Kidney epithelial cell (primary cell): ENCODE measurements at places on chromosomes 2 and 18.

DNA sequence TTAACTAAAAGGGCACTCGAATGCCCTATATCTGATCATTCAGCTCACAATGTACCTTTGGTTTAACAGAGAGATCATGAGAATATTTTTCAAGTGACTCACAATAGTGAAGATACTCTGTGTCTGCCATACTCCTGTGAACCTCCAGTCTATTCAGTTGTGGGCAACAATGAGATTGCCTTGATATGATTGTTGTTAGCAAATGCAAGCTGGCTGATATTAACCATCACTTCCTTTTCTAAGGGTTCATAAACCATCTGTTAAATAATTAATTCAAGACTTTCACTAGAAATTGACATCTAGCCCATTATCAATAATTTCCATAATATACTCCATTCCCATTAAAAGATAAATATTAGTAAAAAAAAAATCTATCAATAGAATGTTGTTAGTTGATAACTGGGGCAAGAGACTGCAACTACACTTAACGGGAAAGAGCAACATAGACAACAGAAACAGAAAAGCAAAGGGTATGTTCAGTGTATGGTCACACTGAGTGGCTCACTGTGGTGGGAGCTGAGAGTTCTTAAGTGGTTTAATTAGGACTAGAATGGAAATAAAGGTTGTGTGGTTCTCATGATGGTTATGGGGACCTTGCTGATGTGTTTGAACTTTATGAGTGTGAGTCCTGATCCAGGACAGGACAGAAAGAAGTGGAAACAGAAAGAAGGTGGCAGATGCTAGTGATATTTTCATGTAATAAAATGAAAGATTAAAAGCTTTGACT, 11.9 kb downstream of the IL18RAP start:
- DNase-seq, result no peak

- no peak for DNase-seq
Observed at GRCh38 chr18:55974521-55974920, 386.5 kb upstream of the TCF4 start.

DNA sequence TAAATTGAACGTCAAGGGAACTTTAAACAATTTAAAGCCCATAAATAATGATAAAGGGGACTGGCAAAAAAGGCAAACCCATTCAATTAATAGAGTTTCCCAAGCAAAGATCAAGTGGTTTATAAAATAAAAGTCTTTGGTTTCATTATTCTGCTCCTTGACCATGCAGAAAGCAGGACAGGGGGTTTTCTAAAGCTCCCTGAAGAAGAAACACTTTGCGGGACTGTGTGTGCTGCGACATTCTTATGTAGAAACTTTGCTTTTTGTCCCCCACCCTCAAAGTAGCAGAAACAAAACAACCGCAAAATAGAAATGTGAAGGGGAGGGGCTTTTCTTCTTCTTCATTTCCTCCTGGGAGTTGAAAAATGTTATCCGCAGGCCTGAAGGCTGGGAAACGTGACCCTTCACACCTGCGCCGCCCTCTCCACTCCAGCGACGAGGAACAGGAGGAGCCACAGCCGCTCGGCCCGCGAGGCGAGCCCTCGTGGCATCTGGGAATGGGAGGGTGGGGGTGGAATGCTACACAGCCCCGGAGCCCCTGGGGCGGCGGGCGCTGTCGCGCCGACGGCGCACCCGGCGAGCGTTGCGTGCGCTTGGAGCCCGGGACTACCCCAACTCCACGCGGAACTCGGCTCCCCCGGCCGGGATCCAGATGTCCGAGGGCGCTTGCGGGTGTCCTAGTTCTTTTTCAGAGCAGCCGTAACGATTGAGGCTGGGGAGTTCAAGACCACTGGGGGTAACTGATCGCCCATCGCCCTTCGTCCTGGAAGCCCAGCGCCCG, 4.3 kb upstream of the GBX2 start:
- no peak for DNase-seq

GRCh38 chr2:105274046-105274445, 32.5 kb downstream of the GPR45 start:
- DNase-seq, result no peak

DNA sequence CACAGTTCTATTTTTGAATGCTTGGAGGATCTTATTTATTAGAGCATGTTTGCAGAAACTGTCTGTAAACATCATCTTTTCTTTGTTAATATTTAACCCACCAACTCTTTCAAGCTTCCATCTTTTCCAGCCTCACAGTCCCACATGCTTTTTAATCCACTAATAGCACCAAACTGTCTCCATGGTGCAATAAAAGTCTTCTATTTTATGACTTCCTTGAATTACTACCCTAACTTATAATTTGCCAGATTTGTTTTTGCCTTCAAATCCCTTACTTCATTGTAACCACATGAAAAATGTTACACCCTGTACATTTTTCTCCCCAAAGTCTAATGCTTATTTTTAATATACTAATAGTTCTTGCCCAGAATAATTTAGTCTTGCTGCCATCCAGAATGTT, 792.6 kb downstream of the PLCL1 start:
- no peak for DNase-seq

GRCh38 chr2:155733091-155733853, 599.2 kb downstream of the NR4A2 start:
- DNase-seq, result no peak

- DNase-seq, result no peak
Observed at GRCh38 chr18:34097312-34097711, 127.4 kb downstream of the NOL4 start.

GRCh38 chr2:20093263-20094141, 42.1 kb upstream of the LAPTM4A start:
- no peak for DNase-seq

GRCh38 chr2:60536746-60537145, 16.7 kb downstream of the BCL11A start:
- DNase-seq, result no peak

DNA sequence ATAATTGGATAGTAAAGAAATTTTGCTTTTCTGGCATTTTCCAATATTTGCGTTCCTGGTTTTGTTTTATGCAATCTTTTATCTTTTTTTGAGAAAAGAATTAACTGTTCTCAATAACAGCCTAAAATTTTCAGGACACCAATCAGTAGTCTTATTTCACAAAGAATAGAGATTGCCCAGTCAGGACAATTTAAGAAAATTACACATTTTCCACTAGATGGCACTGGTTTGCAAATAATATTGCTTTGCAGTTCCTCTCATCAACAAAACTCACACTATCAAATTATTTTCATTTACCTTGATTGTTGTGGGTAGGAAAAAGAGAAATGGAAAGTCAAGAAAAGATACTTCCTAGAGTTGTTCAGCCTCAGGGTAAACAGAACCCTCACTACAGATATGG, 2.4 kb upstream of the RBM45 start:
- no peak for DNase-seq

DNA sequence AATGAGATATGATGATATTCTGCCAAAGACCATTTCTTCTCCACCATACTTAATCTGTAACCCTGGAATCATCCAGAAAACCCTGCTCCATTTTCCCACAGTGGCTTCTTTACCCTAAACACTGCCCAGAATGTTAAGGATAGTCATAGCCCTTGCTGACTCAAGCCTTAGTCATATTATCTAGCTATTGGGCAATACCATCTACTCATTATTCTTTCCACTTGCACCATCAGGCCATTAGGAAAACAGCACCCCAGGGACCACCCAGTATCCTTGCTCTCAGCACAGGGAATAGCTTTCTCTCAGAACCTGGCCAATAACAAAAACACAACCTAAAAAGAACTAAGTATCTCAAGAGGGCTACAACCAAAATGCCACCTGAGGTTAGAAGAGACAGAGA, 445.7 kb upstream of the SLC14A2 start:
- DNase-seq, result peak; percentile 68

GRCh38 chr18:46387441-46388131, 269.4 kb downstream of the LOXHD1 start:
- peak; percentile 65 for DNase-seq
